Stimulated activated CD8-positive, alpha-beta memory T cell treated with anti-CD3 and anti-CD28 coated beads, Interleukin-7, amount 100 ng/mL, for 24 hours (primary cell): ENCODE measurements at places on chromosomes 2 and 18.

DNA sequence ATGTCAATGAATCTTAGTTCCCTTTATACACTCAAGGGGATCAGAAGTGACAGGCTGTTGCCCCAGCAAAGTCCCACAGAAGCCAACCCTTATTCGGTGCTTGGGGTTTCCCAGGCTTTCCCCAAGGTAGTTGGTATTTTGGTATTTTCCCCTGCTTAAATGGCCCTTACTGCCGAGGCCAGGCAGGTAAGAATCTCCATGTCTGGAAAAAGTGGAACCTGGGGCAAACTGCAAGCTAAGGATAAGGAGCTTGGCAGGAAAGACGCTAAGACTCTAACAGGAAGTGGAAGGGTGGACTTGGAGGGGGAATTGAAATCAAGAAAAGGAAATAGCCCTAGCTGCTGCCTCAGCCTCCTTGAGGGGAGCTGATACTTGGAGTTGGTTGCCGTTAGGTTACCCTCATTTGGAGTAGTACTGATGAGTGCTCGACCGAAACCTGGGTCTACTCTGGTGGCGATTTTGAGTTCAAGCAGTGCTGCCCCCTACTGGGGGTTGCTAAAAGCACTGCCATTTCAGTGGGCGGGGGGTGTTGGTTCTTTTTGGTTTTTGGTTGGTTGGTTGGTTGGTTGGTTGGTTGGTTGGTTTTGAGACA lies 3.3 kb upstream of the GPBAR1 start:
- DNase-seq = peak; percentile 45

GRCh38 chr2:54709336-54709809 lies 14.1 kb upstream of the EML6 start:
- no peak for DNase-seq

DNA sequence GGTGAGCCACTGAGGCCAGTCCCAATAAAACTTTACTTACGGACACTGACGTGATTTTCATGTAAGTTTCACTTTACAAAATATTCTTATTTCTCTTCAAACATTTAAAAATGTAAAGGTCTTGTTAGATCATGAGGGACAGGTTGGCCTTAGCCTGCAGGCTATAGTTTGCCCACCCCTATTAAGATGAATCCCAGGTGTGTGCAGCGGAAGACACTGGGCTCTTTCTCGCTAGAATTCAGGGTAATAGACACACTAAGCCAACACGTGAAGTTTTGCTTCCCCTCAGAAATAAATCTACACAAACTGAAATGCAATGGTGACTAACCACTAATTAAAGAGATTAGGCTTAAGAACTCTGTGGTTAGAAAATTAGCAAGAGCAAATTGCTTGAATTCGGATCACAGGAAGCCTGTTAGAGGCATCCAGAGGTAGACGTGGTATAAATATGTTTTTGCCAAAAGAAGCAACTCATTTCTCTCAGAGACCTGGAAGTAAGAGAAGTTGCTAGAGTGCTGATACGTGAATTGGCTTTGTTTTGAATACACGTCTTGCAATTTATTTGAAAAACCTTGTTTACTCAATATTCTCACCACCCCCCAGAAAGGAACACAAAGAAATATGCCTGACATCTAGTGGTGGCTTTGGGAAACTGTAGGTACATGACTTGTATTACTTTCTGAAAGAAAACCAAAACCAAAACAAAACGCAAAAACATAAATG lies 151.6 kb downstream of the DTNB start:
- no peak for DNase-seq

- DNase-seq = no peak
Measured at GRCh38 chr2:119442850-119443249, 11.2 kb downstream of the TMEM37 start.

GRCh38 chr2:41836948-41837347 lies 210.9 kb upstream of the PKDCC start:
- DNase-seq = no peak

GRCh38 chr2:49794396-49794795 lies 640.1 kb upstream of the FSHR start:
- DNase-seq = no peak

GRCh38 chr2:240250985-240251847 lies 110.8 kb upstream of the OTOS start:
- no peak for DNase-seq

GRCh38 chr18:57981308-57982028 lies 62.6 kb upstream of the NEDD4L start:
- DNase-seq = no peak

GRCh38 chr2:102032368-102033030 lies 40.7 kb downstream of the IL1R2 start:
- no peak for DNase-seq

DNA sequence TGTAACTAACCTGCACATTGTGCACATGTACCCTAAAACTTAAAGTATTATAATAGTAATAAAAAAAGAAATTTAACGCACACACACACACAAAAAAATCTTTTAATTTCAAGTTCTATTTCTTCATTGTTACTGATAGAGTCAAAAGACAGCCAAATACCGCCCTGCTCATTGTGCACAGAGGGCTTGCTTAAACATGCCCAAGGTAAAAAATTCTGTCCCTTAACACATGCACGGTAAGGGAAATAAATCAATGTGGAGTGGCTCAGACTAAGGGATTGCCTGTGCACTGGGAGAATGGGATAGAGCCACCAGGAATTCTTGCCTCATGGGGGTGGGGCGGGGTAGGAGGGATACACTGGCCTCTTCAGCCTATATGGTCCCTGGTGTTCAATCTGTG lies 468.0 kb downstream of the NUP35 start:
- DNase-seq = no peak

DNA sequence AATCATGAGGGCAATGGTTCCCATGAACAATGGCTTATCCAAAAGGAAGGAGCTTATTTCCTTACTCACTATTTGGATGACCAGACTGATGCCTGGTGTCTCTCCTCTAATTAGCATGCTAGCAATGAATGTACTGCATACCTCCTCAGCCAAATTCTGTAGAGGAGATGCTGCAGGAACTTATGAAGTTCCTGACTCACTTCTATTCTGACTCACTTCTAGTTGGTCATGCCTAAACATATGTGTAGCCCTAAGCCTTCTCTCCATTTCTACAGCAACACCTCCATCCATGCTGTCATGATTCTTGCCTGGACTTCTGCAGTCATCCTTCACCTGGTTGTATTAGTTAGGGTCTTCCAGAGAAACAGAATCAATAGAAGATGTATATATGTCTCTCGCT lies 59.9 kb upstream of the MRPS9 start:
- DNase-seq = no peak

- DNase-seq = no peak
Measured at GRCh38 chr2:50215736-50216135, 816.2 kb downstream of the NRXN1 start.

GRCh38 chr18:35071819-35072247 lies 30.6 kb downstream of the MAPRE2 start:
- no peak for DNase-seq

DNA sequence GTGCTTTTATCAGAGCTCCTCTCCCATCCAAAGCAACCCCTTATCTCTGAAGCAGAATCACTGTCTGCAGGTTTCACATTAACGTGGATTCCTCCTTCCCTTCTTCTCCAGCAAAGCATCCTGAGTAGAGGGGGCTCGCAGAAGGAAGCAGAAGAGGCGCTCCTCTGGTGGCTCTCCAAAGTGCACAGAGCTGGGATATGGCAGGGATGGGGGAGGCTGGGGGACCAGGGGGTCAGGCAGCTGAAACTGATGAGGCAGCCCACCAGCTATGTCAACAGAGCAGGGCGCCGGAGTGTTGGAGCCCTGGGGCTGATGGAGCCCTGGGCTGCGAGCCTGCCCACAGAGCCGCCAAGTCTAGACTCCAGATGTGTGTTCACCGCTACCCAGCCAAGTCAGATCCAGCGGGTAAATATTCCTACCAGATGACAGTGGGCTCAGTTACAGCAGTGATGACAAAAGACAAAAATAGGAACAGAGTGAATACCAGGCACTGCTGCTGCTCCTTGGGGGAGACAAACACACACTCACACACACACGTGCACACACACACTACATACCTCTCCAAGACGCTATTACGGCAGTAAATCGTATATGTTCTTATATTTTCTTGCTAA lies 678.3 kb upstream of the ID2 start:
- DNase-seq = no peak

- DNase-seq = no peak
Measured at GRCh38 chr18:36338403-36338933, 41.0 kb downstream of the FHOD3 start.

DNA sequence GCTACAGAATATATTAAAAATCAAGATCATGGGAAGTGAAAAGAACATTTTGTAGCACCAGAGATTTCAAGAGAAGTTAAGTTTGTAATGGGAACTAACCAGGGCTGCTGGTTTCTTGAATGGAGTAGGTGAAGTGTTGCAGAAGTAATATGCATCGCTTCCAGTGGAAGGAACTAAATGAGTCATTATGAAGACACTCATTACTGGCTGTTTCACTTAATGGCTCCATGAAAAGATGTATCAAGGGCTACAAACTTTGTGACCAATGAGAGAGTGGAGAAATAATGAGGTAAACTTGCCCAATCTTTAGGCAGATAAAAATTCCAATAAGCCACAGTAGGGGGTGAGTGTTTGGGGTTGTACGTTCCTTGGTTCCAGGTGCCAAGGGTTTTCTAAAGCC lies 380.4 kb upstream of the POU3F3 start:
- no peak for DNase-seq

DNA sequence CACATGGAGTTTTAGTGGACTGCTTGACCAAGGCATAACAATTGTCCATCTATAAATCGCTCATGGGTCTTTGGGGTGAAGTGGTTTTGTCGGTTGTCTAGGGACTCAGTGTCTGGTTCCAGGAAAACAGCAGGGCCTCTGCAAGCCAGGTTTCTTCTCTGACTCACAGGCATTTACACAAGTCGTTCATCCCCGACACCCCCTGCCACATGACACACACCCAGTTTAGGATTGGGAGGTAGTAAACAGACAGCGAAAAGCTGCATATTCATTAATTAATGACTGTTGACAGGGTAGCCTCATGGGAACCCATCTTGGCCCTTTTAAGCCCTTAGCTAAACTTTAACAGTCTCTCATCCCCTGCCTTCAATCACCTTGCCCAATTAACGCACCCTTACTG lies 194.8 kb upstream of the ACVR2A start:
- no peak for DNase-seq

DNA sequence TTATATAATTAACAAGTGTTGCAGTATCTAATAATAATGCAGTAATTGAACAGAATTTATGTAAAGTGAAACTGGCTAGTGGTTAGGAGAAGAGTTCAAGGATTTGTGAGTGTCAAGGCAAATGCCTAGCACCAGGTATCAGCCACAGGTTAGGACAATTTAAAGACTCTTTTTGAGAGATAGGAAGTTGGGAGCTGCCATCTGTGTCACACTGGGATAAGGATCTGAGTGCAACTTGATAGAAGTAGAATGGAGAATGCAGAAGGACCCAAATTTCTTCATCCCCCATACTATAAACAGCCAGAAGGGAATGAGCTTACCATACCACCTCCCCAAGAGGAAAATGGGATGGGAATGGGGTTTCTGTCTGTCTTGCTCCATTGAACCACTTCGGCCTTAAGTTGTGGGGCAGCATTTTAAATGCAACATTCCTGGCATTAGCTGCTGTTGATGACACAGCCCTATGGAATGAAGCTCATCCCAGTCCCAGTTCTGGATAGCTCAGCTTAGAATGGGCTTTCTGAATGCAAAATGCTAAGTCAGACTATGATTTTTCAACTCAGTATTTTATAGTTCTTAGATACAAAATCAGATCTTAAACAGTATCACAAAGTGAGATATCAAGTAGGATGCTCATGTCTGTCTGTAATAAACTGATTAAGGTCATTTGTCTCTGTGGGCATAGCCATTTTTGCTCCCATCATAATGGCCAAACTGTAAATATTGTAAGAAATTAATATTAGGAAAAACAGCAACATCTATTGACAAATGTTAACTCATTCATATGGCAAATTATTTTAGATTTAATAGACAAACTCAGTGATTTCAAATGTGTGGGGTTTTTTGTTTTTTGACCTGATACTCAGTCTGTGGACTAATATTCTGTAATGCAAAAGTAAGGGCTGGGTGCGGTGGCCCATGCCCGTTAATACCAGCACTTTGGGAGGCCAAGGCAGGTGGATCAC lies 44.0 kb downstream of the GPR155 start:
- no peak for DNase-seq

DNA sequence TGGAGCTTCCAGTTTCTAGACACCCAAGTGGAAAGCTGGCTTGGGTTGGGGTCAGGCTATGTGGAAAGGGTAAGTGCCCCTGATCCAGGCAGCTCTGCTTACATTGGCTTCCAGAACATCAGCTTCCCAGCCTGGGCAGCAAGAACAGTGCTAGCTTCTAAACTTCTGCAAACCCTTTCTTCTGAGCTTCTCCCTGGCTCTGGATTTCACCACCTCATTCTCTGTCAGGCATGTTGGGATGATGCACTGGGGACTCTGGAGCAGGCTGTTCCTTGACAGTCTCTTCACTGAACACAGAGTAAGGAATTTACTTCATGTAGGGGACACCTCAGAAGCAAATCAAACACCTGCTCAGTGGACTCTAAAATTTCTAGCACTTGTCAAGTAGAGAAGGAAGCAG lies 72.8 kb downstream of the LYPD1 start:
- DNase-seq = no peak

DNA sequence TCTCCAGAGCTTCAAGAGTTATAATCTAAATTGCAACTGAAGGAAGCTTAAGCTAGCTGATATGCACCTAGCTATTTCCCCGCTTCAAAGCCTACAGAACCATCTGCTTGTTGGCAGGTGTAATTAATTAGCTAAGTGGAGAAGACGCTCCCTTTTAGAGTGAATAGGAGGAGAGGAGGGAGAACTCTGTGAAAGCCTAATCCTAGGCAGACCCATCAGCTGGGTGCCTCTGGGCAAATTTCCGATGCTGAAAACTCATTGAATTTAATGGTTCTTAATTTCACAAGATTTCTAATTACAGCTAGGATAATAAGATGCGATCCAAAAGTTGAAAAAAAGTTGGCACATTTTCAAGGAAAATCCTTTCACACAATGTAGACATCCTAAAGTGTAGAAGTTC lies 735.9 kb downstream of the ERBB4 start:
- DNase-seq = no peak

GRCh38 chr2:98329549-98329948 lies 16.7 kb upstream of the CNGA3 start:
- no peak for DNase-seq

DNA sequence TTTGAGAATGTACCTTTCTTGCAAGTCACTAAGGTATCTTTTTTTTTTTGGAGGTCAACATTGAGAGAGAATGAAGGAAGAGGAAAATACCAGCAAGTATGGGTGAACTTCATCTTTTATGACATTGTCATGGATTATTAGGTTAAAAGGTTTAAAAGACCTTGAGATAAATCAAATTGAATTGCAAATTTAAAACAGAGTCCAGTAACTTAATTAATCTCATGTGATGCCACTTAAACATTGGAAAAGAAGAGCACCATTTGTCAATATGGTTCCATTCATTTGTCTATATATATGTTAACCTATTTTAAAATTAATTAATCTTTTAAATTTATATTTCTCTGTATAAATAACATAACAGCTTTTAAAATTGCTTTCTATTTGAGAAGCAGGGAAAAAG lies 83.8 kb downstream of the PPP1R1C start:
- DNase-seq = no peak
